ENCODE measurements at places on chromosomes 6 and 20. TPM values are rescaled to one million over a fixed set of nuclear protein-coding genes. Genes with fewer than 3 reads are reported as not detected.
A peak's percentile ranks its signal among the peaks of the same experiment; 100 is the strongest.

GRCh38 chr6:131372535-131372934 lies 200.5 kb upstream of the ARG1 start:
- H3K27me3 ChIP-seq = no peaks in the 10 kb centered on the region
- no peaks in the 10 kb centered on the region for H3K36me3 ChIP-seq
- no peak overlapping the region for H3K4me3 ChIP-seq
- H3K4me1 ChIP-seq = peaks cover 15% of the 10 kb centered on the region

- no peak overlapping the region for H3K27ac ChIP-seq
- no peak overlapping the region for H3K4me3 ChIP-seq
- H3K27me3 ChIP-seq = no peaks in the 10 kb centered on the region
- no peaks in the 10 kb centered on the region for H3K4me1 ChIP-seq
- no peaks in the 10 kb centered on the region for H3K36me3 ChIP-seq
These were observed 316.0 kb upstream of the IRAK1BP1 start for GRCh38 chr6:78551361-78551760.

GRCh38 chr6:107563694-107564588 lies 74.0 kb downstream of the SOBP start:
- H3K36me3 ChIP-seq = no peaks in the 10 kb centered on the region
- no peaks in the 10 kb centered on the region for H3K27me3 ChIP-seq
- no peak for DNase-seq
- H3K4me3 ChIP-seq = no peak overlapping the region
- peaks cover 31% of the 10 kb centered on the region for H3K4me1 ChIP-seq
- no peak overlapping the region for H3K27ac ChIP-seq

DNA sequence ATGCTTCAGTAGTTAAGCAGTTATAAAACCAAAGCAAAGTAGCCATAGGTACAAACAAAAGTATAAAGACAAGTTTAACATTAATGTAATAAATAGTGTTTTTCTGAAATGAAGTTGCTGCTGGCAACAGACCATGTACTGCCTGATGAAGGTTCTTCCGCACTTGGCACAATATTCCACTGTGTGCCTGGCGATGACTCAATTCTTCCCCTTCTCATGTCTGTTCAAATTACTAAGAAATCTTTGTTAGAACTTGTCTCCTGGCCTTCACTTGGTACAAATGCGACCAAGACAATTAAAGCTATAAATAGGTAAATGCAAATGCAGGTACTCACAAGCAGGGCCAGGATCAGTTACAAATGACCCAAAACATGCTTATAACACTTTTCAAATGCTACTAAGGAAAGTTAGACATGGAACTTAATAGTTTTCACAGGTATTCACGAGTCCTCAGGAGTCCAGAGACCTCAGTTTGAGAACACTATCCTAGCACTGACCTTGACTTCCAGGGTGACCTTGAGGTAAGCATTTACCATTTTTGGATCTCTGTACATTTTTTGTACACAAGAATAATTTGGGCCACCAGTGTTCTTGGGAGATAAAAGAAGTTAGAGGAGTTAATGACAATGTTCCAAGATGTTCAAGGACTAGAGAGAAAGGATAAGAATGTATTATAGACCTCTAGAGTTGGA lies 8.1 kb upstream of the DDR1 start:
- no peaks in the 10 kb centered on the region for H3K36me3 ChIP-seq
- H3K27ac ChIP-seq = no peak overlapping the region
- no peaks in the 10 kb centered on the region for H3K27me3 ChIP-seq
- H3K4me1 ChIP-seq = peaks cover 29% of the 10 kb centered on the region
- DNase-seq = no peak

GRCh38 chr6:10582774-10583508 lies 61.8 kb downstream of the GCNT2 start:
- H3K27me3 ChIP-seq = no peaks in the 10 kb centered on the region
- H3K36me3 ChIP-seq = no peaks in the 10 kb centered on the region
- peaks cover 73% of the 10 kb centered on the region for H3K4me1 ChIP-seq
- DNase-seq = peak; percentile 88

GRCh38 chr6:157143171-157143889 lies 180.0 kb downstream of the TMEM242 start:
- DNase-seq = peak; percentile 41
- H3K27ac ChIP-seq = peak overlapping the region; percentile 74
- H3K36me3 ChIP-seq = no peaks in the 10 kb centered on the region
- peaks cover 32% of the 10 kb centered on the region for H3K4me1 ChIP-seq

DNA sequence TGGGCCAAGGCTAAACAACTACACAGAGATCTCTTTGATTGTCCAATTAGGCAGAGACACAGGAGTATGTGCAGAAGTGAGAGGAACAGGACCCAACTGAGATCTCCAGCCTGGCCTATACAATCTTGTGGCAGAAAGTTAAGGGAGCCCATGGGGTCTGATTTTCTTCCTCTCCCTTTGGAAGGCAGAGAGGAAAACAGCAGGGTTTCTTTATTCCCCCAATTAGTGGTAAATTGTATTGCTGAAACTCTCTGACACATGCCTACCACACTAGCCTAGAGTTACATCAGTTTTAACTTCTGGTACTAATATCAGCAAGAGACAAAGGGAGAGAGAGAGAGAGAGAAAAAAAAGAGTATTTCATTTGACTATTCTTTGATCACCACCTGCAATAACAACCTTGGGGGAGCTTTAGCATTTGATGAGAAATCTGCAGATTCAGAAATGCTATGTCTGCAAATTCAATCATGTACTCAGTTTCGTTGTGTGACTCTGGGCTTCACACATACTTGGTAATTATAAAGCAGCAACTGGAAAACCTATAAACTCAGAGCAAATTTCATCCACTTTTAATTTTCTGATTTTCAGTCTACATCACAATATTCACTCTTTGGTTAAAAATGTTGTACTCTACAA lies 260.3 kb upstream of the SPTLC3 start:
- H3K27me3 ChIP-seq = no peaks in the 10 kb centered on the region
- H3K36me3 ChIP-seq = no peaks in the 10 kb centered on the region
- peaks cover 9% of the 10 kb centered on the region for H3K4me1 ChIP-seq
- peak; percentile 36 for DNase-seq

DNA sequence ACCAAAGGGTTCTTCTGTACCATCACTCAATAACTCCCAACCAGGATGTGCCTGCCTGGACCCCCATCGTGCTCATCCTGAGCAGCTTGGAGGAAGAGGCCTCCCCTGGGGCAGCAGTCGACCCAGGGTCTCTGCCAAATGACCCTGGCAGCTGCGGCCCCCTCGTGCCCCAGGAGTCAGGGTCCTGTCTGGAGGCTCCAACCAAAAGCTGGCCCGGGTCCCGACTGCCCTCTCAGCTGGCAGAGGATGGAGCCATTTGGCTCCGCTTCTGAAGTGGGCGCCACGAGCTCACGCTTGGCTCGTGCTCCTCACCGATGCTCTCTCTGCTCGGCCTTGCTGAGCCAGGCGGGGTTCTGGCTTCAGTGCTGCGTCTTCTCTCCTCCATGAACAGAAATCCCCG lies 56.8 kb downstream of the TFAP2C start:
- DNase-seq = no peak

- DNase-seq = no peak
- no peaks in the 10 kb centered on the region for H3K27me3 ChIP-seq
- no peaks in the 10 kb centered on the region for H3K36me3 ChIP-seq
- peaks cover 8% of the 10 kb centered on the region for H3K4me1 ChIP-seq
- no peak overlapping the region for H3K27ac ChIP-seq
- no peak overlapping the region for H3K4me3 ChIP-seq
These were observed 99.6 kb downstream of the OGFRL1 start for GRCh38 chr6:71388068-71388744.

- no peaks in the 10 kb centered on the region for H3K27me3 ChIP-seq
- H3K27ac ChIP-seq = no peak overlapping the region
- no peaks in the 10 kb centered on the region for H3K4me1 ChIP-seq
- H3K4me3 ChIP-seq = no peak overlapping the region
- DNase-seq = no peak
- peaks cover 15% of the 10 kb centered on the region for H3K36me3 ChIP-seq
These were observed 131.6 kb downstream of the DST start for GRCh38 chr6:56510984-56511531.

DNA sequence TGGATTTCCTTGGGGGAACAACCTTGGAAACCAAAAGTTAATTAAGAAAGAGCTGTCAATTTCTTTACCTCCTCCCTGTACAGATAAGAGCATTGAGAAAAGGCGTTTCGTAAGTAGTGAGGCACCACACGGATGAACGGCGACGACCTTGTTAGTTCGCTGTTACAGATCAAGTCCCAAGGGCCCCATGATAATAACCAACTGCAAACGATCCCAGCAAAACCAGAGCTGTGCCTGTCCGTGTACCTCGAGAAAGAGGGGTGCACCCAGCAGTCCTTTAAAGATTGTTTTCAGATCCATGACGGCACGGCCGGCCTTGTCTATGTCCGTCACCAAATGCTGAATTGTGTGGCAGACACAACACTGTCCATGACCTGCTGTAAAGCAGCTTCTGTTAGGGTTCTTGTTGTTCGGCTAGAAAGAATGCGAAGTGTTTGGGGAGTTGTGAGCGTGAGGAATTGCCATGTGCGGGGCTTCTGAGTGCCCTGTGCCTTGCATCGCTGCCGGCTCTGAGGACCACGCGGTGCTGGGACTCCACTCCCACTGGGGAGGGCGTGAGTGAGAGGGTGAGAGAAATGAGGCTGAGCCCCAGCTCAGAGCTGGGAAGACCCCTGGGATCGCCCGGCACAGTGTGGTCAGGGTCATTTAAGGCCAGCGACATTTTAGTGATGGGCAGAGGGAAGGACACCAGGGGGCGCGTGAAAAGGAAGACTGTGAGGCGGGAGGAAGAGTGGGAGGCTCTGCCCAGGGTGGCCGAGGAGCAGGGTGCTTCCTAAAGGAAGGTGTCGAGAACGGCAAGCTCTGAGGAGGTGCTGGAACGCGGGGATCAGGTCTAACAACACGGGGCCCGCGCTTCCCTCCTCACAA lies 136.8 kb upstream of the RPS6KA2 start:
- no peak for DNase-seq
- H3K4me3 ChIP-seq = no peak overlapping the region
- H3K36me3 ChIP-seq = no peaks in the 10 kb centered on the region
- H3K4me1 ChIP-seq = peaks cover 11% of the 10 kb centered on the region
- no peak overlapping the region for H3K27ac ChIP-seq
- no peaks in the 10 kb centered on the region for H3K27me3 ChIP-seq

GRCh38 chr20:60300374-60300773 lies 342.2 kb downstream of the CDH26 start:
- no peaks in the 10 kb centered on the region for H3K36me3 ChIP-seq
- DNase-seq = no peak
- H3K27me3 ChIP-seq = no peaks in the 10 kb centered on the region

DNA sequence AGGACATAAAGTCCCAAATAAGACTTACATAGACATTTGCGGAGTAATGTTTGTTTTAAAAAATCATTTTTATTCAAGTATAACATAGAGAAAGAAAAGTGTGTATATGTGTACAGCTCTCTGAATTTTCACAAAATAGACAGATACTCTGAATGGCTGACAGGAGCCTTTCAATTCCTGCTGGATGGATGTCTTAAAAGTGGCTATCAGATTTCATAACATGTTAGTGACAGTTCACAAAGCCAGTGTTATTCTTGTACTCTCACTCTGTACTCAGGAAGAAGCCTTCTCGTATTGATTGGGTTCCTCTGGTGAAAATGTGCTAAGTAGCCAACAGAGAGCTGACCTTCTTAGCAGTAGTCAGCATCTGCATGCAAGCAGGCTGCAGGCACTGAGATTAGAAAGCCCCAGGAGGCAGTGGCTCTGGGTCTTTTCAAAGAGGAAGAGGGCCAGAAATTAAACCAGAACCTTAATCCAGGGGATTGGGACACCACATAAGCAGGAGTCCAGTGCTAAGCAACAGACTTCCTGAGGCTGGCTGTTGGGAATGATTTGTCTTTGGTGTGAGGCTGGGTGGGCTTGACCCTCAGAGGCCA lies 19.7 kb downstream of the SLC17A4 start:
- no peak overlapping the region for H3K4me3 ChIP-seq
- H3K36me3 ChIP-seq = no peaks in the 10 kb centered on the region
- no peak overlapping the region for H3K27ac ChIP-seq
- no peaks in the 10 kb centered on the region for H3K4me1 ChIP-seq
- DNase-seq = peak; percentile 13
- H3K27me3 ChIP-seq = no peaks in the 10 kb centered on the region

DNA sequence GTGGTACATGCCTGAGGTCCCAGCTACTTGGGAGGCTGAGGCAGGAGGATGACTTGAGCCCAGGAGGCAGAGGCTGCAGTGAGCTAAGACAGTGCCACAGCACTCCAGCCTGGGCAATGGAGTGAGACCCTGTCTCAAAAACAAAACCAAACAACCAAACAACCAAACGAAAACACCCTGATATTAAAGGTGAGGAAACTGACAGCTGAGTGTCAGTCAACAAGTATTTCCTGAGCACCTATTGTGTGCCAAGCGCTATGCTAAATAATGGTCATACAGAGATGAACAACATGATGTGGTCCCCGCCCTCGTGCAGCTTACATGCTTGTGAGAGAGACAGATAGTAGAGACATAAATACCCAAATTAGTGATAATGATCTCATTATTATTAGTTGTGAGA lies 1.9 kb upstream of the TULP1 start:
- H3K4me1 ChIP-seq = peaks cover 16% of the 10 kb centered on the region
- no peak for DNase-seq
- no peaks in the 10 kb centered on the region for H3K36me3 ChIP-seq
- H3K27me3 ChIP-seq = no peaks in the 10 kb centered on the region
- H3K4me3 ChIP-seq = no peak overlapping the region
- H3K27ac ChIP-seq = no peak overlapping the region

DNA sequence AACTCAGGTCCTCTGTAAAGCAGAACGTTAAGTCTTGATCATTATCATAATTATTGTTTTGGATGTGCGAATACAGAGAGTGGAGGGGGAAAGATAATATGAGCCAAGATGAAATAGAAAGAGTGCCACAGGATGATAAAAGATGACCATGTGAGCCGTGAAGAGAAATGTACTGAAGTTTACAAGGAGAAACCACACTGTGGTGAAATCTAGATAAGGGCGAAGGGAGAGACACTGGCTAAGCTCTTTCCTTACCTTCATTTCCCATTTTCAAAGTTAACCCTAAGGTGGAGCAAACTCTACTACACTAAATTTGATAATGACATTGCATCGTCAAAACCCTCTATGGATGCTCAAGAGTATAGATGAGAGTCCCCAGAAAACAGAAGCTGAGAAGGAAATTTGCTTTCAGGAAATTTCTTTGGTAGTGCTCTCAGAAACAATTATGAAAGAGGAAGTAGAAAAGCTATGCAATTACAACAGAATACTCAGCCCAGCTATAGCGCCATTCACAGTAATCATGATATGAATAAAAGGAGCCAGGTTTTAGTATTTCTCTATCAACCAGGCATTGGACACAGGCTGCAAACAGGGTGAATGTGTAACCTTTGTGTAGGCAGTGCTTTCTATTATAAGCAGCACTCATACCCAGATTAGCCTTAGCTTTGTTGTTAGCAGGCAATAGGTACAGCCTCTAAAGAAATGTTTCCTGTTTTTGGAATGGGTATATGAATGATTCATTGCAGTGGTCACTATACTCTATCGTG lies 1080.7 kb downstream of the GRIK2 start:
- no peaks in the 10 kb centered on the region for H3K36me3 ChIP-seq
- H3K27me3 ChIP-seq = no peaks in the 10 kb centered on the region
- H3K4me3 ChIP-seq = no peak overlapping the region
- H3K27ac ChIP-seq = no peak overlapping the region
- no peaks in the 10 kb centered on the region for H3K4me1 ChIP-seq

BTN1A1 gene
- total RNA-seq = not detected

PTCHD4 gene
- 7.8 TPM for total RNA-seq

NKAIN4 gene
- 9.7 TPM for total RNA-seq

NHLRC1 gene
- not detected for total RNA-seq

C6orf58 gene
- total RNA-seq = not detected

C6orf52 gene
- total RNA-seq = 2.9 TPM

ATRN gene
- total RNA-seq = 31.2 TPM

REV3L gene
- total RNA-seq = 23.5 TPM

Data from neural progenitor cell (in vitro differentiated cells).